ENCODE measurements at places on chromosomes 12 and 14.

GRCh38 chr14:61549425-61549824 is 145.9 kb upstream of the HIF1A start:
- DNase-seq, result no peak

- DNase-seq, result no peak
These were observed 186.9 kb upstream of the FLRT2 start for GRCh38 chr14:85342858-85343607.

- no peak for DNase-seq
These were observed 185.0 kb downstream of the PLCZ1 start for GRCh38 chr12:18552829-18553228.

DNA sequence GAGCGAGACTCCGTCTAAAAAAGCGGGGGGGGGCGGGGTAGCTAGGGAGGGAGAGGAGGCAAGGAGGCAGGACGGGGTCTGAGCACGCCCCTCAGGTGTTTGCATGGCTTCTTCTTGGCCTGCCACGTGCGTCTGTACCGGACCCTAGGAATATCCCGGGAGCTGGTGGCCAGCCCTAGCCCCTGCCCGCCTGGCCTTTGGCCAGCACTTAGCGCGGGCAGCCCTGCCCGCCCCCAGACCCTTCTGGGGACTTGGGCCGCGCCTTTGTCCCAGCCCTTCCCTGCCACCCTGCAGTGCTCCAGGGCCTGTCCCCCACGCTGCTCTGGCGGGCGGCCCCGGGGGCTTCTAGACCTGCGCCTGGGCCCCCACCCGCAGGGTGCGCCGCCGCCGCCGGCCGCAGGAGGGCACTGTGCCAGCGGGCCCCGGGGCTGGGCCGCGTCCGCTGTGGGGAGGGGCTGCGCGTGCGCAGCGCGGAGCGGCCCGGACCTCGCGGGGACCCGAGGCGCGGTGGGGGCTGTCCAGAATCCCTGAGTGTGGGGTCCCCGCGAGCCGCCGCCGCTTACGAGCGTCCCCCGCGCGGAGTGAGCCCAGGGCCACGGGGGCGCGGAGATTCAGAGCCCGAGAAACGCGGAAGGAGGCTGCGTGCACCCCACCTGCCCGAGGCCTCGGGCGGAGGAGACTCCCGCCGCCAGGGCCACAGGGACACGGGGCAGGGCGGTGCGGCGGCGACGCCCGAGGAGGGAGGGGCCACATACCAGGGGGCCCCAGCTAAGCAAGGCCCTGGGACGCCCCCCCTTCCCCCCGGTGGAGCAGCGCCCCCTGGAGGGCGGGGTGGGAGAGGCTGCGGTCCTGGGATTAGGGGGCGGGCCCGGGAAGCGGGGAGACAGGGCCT is 21.0 kb downstream of the SLC25A29 start:
- peak; percentile 44 for DNase-seq

DNA sequence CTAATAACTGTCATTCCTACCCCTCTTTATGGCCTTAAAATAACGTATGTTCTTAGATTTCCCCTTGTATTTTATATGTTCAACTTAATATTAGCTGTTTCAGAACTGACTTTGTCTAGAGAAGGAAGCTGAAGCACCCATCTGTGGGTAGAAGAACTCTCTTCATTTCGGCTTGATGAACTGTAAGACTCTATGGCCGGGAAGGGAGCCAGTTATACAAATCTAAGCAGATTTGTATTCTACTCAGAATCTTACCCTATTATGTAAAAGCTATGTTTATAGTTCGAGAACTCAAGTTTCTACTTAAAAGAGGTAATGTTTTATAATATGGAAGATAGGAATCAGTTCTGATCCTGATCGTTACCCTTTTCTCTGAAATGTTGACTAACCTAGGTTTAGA is 390.9 kb upstream of the PRICKLE1 start:
- DNase-seq, result no peak

DNA sequence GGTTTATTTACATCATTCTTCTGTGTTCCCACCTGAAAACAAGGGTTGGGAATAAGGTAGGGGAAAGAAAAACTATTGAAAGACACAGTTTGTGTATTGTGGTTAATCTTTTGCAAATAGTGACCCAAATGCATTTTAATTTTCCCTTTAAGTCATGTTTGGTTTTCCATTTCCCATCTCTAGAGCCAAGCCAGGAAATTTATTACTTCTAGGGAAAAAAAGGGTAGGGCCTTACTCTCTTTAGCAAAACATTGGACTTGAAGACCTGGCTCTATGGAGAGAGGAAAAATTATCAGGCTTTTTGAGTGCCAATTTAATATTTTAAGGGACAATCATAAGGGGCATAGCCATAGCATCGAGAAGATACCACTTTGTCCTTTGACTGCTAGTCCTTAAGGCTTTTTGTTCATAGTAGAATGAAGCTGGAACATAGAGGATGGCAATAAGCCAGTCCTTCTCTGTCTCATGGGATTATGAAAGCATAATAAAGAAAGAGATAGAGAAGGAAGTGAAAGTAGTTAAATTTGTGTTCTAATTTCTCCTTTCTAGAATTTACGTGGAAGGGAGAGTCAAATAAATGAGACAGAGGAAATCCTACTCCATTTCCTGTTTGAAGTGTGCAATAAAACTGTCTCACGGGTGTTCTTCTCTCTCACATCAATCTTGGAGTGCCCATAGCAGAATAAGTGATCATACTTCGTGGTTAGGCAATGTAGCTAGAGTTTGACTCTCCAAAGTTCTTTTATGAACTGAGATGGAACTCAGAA is 50.9 kb upstream of the PPFIA2 start:
- DNase-seq, result no peak

DNA sequence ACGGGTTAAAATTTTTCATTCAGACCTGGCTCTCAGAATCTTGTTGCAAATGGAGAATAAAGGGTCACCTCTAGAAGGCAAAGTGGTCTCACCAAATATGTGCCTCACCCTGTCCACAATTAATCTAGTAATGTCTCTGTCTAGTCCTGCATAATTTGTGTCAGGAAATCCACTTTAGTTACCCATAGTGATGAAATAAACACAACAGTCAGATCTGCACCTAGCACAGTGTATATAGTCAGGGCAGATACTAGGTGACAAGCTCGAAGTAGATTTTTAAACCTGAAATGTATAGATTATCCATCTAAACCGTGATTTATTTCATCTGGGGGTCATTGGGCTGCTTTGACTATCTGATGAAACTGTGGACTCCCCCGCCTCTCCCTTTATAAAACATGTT is 15.9 kb upstream of the FLVCR2 start:
- DNase-seq, result no peak

- DNase-seq, result no peak
These were observed 115.1 kb upstream of the PCED1B start for GRCh38 chr12:46963977-46964971.

DNA sequence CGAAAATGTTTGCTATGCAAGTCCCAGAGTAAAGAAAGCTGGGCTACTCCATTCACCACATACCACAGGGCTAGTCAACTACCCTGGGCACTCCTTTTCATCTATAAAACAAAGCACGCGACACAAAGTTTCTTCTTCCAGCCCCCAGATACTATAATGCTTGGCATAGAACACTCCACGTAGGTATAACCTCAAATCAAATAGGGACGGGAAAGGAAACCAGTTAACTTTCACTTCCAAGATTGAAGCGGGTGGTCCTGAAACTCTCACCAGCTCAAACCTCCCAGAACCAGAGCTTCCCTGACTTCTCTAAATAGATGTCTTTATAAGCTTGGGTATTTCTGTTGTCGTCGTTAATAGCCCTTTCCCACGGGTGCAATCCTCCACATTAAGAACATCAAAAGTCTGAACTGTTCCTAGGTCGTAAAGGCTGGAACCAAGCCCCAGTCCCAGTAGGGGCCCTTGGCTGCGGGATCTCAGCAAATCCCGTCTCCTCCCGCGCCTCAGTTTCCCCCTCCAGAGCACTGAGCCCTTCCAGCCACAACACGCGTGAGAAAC is 647 bp downstream of the LGMN start:
- no peak for DNase-seq

- no peak for DNase-seq
These were observed 8.4 kb upstream of the CALM1 start for GRCh38 chr14:90388437-90388836.

DNA sequence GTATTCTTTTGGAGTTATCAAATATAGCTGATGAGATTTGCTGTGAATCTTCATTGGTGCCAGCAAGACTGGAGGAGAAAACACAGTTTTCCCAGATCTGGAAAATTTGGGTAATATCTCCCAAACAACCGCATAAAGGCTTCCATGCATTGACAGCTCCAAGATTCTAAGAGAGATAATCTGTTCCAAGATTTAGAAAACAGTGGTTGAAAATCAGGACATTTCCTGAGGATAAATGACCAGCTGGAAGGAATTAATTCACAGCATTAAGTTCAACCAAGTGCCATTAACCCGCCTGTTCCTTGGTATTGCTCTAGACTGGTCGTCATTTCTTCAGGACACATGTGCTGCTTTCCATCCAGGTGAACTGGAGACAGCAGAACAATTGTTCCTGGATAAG is 147.9 kb upstream of the PRICKLE1 start:
- DNase-seq, result no peak

GRCh38 chr12:51246254-51246853 is 7.7 kb downstream of the DAZAP2 start:
- no peak for DNase-seq

DNA sequence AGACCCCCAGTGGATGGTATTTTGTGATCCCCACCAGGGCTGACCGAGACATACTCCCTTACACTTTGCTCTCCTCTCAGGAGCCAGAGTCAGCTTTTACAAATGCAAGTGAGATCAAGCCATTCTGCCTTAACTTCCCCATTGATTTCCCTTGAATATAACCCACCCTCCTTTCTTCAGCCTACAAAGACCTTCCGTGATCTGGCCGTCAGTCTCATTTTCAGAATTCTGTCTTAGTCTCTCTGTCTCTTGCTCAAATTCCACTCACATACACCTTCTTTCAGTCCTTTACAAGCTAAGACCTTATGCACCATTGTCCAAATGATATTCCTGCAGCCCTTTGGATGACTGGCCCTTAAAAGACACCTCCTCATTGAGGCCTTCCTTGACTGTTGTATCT is 39.0 kb upstream of the ELK3 start:
- DNase-seq, result no peak

DNA sequence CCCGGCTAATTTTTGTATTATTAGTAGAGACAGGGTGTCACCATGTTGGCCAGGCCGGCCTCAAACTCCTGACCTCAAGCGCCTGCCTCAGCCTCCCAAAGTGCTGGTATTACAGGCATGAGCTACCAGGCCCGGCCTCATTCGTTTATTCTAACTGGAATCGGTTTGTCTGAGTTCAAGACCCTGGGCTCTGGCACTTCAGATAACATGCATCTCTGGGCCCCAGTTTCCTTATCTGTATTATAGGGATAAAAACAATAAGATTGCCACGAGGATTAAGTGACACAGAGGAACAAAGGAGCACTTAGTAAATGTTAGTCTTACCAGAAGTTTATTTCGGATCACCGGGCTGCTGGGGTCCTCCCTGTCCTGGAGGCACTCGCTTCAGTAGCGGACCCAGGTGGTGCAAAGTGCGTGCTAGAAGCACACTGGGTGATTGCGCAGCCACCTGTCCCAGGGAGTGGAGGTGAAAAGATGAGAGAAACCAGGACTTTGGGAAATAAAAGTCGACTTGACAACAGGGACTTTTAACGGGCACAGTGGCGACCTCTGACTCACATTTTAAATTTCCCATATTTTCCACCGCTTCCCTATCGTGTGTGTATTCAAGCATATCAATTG is 37.5 kb downstream of the ACACB start:
- DNase-seq, result no peak

DNA sequence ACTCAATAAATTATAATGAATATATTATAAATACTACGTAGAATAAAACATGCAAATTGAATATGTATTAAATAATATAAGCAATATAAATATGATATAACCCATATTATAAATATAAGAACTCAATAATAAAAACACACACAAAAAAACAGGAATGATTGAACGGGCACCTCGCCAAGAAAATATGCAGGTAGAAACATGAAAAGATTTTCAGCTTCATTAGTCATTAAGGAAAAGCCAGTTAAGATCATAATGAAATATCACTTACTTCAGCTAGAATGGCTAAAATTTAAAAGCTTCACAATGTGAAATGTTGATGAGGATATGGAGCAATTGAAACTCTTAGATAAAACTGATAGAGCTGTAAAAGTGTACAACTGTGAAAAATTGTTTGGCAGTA is 17.8 kb upstream of the SEL1L start:
- DNase-seq, result no peak

- no peak for DNase-seq
These were observed 185.2 kb upstream of the TBX3 start for GRCh38 chr12:114868995-114869834.

DNA sequence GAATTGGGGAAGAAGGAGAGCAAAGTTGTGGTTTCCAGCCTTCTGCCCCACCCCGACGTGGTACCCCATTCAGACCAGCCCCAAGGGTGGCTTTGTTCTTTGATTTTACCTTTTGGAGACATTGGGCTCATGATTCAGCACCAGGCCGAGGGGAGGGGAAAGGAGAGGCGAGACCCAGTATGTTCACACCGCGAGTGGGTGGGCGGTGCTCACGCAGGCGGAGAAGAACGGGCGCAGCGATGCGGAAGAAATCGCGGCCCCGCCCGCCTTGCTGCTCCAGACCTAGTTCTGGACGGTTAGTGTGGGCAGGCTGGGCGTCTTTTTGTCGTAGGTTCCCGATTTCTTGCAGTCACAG is 963 bp downstream of the ATL1 start:
- peak; percentile 38 for DNase-seq

DNA sequence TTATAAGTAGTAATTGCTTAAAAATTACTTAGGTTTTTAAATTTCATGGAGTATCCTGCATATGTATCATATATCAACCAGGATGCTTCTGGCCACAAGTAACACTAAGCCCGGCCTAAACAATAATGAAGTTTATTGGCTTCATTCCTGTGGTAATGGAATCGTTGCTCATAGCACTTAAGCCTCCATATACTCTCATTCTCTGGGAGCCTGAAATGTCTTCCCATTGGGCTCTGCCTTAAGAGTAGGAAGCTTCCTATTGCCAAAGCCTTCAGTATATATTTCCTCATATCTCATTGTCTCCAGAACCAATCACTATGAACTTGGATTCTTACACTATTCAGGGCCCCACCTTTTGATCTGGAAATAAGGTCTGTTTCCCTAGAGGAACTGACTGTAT is 83.8 kb upstream of the DNM1L start:
- no peak for DNase-seq

GRCh38 chr12:59182191-59182590 is 261.9 kb upstream of the LRIG3 start:
- no peak for DNase-seq

- no peak for DNase-seq
These were observed 59.1 kb downstream of the ISCA2 start for GRCh38 chr14:74552623-74553022.

DNA sequence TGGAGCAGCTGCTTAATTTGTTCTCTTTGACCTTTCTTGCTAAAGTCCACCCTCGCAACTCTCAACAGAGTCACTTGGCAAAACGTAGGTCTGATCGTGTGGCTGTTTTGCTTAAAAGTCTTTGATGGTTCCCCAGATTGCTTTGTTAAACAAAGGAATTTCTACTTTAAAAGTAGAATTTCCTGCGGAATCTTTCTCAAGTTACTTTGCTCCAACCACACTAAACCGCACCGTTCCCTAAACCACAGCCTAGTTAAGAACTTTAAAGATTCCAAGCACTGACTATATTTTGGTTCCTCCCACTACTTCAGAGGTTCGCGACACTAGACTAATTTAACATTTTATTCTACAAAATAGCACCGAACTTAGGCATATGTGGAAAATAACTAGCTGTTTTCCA is 114.8 kb upstream of the FGD4 start:
- DNase-seq, result no peak

Data from stimulated activated CD4-positive, alpha-beta T cell treated with anti-CD3 and anti-CD28 coated beads, Interleukin-1b, Interleukin-23, amount 100 ng/mL, for 24 hours (primary cell).